ENCODE measurements at places on chromosomes 12 and 14. TPM values are rescaled to one million over a fixed set of nuclear protein-coding genes. Genes with fewer than 3 reads are reported as not detected.

- no peak for DNase-seq
Measured at GRCh38 chr12:49104822-49105221, 5.8 kb downstream of the LMBR1L start.

GRCh38 chr12:65139389-65139788, 18.3 kb upstream of the WIF1 start:
- DNase-seq, result no peak

The SUPT16H gene
- 151 TPM for total RNA-seq

GRCh38 chr12:44384136-44384535, 492.0 kb downstream of the NELL2 start:
- DNase-seq, result no peak

- no peak for DNase-seq
Measured at GRCh38 chr12:87378526-87378925, 650.7 kb downstream of the C12orf50 start.

DNA sequence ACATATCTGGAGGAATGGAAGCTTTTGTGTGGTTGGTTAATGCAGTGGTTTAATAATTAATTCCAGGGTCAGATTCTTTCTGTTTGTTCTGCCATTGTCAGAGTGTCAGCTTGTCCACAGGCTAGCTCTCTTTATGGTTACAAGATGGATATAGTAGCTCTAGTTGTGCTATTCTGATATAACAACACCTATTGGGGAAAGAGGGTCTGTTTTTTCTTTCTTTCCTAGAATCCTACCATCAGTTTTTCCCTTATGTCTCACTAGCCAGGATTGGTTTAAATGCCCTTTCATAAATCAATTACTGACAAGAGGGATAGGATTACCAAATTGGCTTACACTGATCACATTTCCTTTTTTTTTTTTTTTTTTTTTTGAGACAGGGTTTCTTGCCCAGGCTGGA, 27.8 kb downstream of the CNOT2 start:
- DNase-seq, result no peak

The TMBIM4 gene
- 62.7 TPM for total RNA-seq

- no peak for DNase-seq
Measured at GRCh38 chr12:124967016-124967739, 21.8 kb downstream of the DHX37 start.

DNA sequence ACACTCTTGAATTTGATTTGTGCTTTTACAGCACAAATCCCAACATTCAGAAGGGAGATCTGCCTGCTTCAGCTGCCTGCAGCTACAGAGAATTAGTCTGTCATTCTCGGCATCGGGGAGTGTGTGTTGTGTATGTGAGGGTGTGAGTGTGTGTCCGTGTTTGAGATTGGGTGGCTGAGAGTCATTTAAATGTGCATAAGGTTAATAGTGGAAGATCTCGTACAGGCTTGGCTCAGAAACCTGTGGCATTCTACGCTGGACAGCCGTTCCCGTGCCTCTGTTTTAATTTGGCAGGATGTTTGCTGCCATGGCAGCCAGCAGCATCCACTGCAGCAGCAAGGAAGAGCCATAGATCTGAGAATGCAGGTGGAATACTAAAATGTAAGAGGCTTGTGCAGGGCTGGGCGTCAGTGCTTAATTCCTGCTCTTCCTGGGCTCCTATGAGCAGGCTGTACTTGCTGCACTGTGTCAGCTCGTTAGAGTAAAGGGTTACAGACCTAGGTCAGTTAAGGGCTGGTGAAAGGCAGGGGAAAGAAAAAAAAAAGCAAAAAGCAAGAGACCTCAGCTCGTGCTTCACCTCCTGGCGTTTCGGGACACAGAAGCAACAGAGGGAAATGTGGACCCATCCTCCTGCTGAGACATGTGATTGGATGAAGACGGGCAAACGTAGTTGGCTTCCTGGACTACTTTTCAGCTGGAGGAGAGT, 205.4 kb downstream of the NAV3 start:
- no peak for DNase-seq

GRCh38 chr14:99509871-99510555, 28.8 kb downstream of the CCNK start:
- no peak for DNase-seq

The SLC25A47 gene
- not detected for total RNA-seq

DNA sequence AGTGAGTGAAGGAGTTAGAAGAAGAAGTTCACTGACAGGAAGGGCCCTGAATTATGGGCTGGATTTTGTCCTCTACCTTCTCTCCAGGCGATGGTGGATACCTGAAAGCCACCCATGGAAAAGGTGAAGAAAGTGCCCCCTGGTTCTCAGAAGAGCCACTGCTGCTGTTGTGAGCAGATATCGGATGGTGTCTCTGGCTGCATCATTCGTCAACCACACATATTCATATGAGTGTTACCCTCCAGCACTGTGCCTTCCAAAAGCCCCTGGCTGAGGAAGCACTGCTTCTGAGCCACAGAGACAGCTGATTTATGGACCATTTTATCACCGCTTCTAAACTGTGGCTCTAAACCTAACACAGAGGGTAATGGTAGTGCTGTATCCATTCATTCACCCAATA, 2.0 kb upstream of the ACTN1 start:
- DNase-seq, result no peak

The KRT81 gene
- total RNA-seq, result not detected

- DNase-seq, result no peak
Measured at GRCh38 chr14:52042371-52043289, 26.2 kb downstream of the NID2 start.
